Stimulated activated CD4-positive, alpha-beta T cell treated with anti-CD3 and anti-CD28 coated beads, Interleukin-1b, Interleukin-23, amount 100 ng/mL, for 24 hours (primary cell): ENCODE measurements at places on chromosomes 11 and 22.

GRCh38 chr22:23565305-23565914 lies 14.7 kb downstream of the IGLL1 start:
- DNase-seq: no peak

DNA sequence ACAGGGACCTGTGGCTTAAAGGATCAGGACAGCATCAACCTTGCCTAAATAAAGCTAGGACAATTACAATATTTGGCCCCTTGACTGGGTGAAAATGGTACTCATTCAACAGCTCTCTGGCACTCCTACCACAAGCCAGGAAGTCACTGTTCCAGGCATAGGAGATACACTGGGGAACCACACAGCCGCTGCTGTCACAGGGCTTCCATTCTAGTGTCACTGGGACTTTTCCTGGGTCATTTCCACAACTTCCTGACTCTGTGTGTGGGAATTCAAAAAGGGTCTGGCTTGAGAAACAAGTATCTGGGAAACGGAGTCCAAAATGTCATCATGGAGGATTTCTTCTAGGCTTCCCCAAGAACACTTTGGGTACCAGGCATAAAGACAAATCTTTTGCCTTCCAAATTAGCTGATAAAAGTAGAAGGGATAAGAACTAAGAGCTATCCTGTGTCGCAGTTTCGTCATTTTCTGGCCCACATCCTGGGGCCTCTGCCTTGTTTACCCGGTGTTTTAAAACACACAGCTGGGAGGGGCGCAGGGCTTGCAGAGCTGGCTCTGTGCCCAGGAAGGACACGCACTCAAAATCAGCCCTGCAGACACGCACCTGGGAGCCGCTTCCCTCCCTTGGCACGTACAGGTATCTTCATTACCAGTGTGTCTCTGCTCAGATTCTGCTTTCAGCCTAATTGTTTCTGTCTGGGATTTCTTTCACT lies 38.0 kb downstream of the TMEM45B start:
- DNase-seq: peak; percentile 5

GRCh38 chr11:62010935-62011528 lies 43.6 kb upstream of the FTH1 start:
- DNase-seq: no peak

DNA sequence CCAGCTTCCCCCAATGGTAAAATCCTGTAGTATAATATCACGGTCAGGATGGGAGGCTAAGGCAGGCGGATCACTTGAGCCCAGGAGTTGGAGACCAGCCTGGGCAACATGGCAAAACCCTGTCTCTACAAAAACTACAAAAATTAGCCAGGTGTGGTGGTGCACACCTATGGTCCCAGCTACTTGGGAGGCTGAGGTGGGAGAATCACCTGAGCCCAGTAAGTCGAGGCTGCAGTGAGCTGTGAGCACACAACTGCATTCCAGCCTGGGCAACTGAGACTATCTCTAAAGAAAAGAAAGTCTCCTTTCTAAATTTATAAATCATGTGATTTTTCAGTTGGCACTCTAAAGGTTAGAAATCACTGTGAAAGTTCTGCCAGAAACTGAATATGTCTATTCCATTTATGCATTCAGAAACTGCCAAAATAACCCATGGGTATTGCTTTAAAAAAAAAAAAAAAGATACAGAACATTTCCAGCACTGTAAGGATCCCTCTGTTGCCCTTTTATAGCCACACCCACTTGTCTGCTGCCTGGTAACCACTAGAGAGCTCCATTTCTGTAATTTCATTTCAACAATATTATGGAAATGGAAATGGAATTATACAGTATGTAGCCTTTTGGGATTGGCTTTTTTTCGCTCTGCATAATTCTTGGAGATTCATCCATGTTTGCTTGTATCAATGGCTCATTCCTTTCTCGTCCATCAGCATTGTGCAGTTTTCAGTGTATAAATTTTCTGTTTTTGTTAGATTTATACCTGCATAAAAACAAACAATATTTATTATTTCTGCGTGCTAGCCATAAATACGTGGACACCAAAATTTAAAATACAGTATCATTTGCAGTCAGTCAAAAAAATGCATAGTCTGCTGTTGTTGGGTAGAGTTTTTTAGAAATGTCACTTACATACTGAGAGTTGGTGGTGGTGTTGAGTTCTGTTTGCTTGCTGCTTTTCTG lies 9.4 kb downstream of the CDC45 start:
- DNase-seq: no peak

- DNase-seq: no peak
Observed at GRCh38 chr11:84142411-84142810, 856.2 kb upstream of the CCDC90B start.

GRCh38 chr11:62295504-62295903 lies 3.4 kb downstream of the SCGB1D4 start:
- DNase-seq: no peak

- DNase-seq: no peak
Observed at GRCh38 chr11:76054330-76054729, 152.0 kb downstream of the WNT11 start.

GRCh38 chr22:35538801-35539321 lies 1.8 kb upstream of the RASD2 start:
- no peak for DNase-seq

- no peak for DNase-seq
Observed at GRCh38 chr11:32962016-32962415, 53.7 kb upstream of the DEPDC7 start.

DNA sequence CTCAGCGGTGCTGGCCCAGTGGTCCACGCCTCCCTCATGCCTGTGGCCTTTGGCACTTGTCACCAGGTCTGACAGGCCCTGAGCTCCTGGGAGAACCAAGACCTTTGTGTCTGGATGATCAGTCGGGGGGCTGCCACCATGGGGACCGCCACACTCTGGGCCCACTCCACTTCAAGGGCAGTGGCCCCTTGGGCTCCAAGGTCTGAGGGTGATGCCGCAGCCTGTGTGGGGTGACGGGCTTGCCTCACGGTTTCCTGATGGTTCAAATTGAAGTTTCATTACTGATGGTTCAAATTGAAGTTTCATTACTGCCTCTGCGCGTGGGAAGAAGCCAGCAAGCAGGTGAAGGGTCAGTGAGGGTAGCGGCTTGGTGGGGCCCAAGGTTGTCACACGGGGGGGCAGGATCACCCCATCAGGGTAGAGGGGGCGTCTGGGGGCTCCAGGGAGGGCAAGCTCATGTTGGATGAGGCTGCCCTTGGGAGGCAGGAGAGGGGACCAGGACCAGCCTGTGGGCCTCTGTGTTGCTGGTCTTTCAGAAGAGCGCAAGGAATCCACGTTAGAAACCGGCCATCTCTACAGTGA lies 27.5 kb downstream of the TRMU start:
- no peak for DNase-seq

DNA sequence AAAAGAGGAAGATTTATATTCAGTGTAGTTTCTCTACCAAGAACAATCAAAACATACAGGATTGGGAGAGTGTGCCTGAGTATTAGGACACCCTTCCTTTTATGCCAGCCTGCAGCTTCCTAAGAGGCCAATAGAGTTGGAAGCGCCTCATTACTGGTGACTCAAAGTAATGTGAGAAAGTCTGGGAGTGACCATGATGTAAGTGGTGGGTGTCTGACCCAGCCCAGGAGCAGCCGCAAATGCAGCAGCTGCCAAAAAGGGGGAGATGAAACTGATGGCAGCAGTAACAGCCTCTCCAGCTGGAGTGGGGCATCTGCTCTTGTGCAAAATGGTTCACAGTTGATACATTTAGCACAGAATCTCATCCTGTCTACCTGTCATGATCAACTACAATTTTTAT lies 62.0 kb downstream of the ZNF280B start:
- DNase-seq: no peak

DNA sequence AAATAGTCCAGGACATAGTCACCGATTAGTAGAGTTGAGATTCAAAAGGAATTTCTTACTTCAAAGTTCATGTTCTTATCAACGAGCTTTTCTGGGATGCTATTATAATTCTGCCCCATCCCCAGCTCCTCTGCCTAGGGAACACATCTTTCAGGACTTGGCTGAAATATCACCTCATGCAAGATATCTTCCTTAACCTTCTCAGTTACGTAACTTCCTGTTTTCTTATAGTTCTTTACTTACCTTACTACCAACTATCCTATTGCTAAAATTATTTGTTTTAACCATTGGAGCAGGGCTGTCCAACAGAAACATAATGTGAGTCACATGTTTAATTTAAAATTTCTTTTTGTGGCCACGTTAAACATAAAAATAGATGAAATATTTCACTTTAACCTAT lies 2.3 kb downstream of the NARS2 start:
- no peak for DNase-seq

DNA sequence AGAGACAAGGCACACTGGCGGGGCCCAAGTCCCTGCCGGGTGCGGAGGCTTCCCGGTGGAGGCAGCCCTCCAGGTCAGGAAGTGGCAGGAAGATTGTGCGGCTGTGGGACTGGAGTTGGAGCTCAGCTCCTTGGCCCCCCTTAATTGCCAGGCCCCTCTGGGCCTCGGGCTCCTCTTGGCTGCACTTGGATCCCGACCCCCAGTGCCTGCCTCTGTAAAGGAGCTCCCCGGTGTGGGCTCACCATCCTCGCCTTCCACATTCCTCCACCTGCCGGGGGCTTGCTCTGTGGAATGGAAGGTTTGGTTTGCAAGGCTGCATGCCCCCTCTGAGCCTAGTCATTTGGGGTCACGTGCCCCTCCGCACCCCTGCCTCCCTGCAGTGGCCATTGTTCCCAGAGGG lies 38.1 kb upstream of the COMT start:
- DNase-seq: no peak

GRCh38 chr22:42151924-42152635 lies 21.5 kb upstream of the CYP2D6 start:
- DNase-seq: no peak

DNA sequence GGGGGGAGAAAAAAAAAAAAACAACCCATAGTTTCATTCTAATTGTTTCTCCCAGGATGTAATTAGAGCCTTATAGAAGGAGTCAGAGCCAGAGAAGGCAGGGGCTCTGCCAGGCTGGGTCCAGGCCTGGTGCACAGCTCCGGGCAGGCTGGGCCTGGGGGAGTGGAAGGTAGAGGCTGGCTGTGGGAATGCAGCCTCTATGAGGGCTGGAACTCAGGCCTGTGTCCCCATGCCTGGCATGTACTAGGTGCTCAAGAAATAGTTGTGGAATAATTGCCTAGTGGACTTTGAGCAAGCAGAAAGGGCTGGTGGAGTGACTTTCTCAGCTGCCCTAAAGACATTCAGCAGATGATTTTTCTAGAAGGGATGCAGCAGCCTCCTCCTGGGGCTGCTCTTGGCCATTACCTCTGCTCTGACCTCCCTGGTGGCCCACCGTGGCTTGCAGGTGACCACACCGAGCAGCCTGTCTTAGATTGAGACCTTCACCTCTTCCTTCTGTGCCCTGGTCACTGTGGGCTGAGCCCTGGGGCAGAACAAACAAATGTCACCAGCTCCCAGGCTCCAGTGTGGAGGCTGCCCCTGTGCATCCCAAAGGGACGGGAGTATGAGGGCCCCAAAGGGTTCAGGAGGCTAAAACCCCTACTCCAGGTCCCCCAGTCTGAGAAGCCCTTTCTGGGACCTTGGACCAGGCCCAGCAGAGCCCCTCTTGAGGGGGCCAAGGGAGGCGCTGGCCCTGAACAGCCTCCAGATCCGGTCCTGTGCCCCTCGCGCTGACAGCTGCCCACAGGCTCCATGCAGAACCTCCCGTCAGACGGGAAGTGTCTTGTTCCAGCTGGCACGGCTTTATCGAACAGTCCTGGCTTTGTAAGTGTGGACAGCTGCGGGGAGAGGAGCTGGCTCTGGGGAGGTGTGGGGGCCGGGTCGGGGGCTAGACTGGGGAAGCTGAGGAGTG lies 18.8 kb downstream of the MYEOV start:
- no peak for DNase-seq

DNA sequence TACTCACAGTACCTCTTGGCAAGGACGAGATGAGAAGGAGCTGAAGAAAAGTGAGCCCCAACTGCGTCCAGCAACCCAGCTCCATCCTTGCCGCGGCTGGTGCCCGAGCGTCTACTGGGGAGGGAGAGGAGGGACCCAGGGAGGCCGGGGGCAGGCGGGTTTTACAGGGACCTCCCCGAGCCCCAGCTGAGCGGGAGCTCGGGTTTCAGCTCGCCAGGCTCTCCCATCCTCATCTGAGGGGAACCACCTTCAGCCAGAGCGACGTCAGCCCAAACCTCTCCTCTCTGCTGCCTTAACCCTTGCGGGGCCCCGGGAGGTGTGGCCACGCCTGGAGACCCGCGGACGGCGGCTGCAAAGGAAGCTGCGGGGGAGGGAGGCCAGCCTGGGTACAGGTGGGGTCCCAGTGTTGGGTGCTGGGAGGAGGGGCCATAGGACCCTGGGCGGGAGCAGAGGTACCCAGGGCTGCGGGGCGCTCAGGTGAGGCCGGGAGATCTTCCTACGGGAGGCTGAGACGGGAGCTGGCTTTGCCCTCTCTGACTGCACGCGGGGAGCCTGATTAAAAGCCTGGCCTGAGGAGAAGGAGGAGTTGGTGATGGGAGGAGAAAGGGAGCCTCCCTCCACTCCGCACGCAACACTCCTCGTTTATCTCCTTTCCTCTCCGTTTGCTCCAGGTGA lies at the start of gene PAMR1:
Gene PAMR1, minus strand, starts transcription at position 116 of the 675 bp plus-strand sequence. Its CDS starts 31 bp downstream, at position 85.
- DNase-seq: peak; percentile 2

GRCh38 chr22:25970999-25971811 lies 198.1 kb upstream of the SEZ6L start:
- no peak for DNase-seq

- DNase-seq: no peak
Observed at GRCh38 chr11:25702417-25702816, 629.5 kb upstream of the ANO3 start.

GRCh38 chr11:134638796-134639430 lies 226.9 kb upstream of the B3GAT1 start:
- no peak for DNase-seq

- no peak for DNase-seq
Observed at GRCh38 chr11:122863704-122864326, 18.7 kb upstream of the JHY start.

DNA sequence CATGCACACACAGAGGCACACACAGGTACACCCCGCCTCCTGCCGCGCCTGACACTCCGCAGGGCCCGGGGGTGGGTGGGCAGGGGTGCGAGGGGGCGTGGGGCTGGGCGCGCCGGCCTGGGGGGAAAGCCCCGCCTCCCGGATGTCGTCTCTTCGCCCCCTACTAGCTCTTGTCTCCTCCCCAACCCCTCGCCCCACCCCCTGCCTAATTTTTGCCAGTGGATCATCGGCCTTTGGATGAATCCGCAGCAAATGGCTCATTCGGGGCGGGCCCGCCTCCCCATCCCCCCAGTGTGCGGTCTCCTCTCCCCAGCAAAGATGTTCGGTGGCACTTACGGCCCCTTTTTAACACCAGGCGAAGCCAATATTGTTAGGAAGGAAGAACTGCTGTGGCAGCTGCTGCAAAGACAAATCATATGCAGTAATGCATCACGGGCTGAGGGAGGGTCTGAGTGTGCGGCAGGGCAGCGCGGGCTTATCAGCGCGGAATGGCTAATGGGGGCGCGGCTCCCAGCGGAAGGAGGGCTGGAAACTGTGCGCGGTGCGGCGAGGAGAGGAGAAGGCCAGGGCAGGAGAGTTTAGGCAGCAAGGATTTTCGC lies 13.4 kb upstream of the NECTIN1 start:
- DNase-seq: no peak

DNA sequence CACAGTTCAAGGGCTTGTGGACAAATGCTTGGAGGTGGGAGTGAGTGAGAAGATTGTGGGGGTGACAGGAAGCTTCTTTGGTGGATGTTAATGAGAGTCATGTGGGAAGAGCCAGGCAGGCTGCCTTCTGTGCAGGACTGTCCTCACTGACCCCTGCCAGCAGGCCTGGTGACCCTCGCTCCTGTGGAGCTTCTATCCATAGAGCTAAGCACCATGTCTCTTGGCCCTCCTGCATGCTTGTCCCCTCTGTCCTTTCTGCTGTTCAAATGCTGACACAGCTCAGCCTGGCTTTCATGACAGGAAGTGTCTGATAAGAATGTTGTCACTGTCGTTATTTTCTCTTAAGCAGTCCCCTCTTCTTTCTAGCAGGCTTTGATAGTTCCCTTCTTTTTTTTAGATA lies 37.6 kb downstream of the NAT10 start:
- DNase-seq: no peak

GRCh38 chr11:33642461-33643166 lies 58.0 kb downstream of the C11orf91 start:
- no peak for DNase-seq
